ENCODE measurements at places on chromosomes 2 and 18. TPM values are rescaled to one million over a fixed set of nuclear protein-coding genes. Genes with fewer than 3 reads are reported as not detected.

Gene RAB3GAP1
- total RNA-seq, result 37.2 TPM

Gene RNF152
- total RNA-seq, result 27.5 TPM

- DNase-seq, result peak; percentile 51
Observed at GRCh38 chr2:31319406-31320175, 85.6 kb downstream of the EHD3 start.

GRCh38 chr2:226873826-226874225, 38.0 kb downstream of the RHBDD1 start:
- DNase-seq, result no peak

DNA sequence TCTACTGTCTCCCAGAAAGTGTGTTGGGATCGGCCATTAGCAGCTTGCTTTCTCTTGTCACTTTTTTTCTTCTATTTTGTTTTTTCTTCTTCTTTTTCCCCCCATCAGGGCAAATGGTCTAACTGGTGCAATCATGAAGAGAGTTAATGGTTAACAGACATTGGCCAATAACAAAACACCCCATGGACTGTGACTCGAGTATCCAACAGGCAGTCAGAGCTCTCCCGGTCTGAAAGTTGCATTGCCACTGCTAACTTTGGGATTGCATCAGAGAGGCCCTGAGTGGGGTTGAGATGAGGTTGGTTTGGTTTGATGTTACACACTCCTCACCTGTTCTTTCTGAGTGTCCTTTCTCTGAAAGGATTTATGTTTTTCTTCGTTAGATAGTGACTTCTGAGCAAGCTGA, 12.9 kb upstream of the SNORC start:
- DNase-seq, result no peak

GRCh38 chr2:134148172-134148571, 105.7 kb upstream of the MGAT5 start:
- DNase-seq, result no peak

DNA sequence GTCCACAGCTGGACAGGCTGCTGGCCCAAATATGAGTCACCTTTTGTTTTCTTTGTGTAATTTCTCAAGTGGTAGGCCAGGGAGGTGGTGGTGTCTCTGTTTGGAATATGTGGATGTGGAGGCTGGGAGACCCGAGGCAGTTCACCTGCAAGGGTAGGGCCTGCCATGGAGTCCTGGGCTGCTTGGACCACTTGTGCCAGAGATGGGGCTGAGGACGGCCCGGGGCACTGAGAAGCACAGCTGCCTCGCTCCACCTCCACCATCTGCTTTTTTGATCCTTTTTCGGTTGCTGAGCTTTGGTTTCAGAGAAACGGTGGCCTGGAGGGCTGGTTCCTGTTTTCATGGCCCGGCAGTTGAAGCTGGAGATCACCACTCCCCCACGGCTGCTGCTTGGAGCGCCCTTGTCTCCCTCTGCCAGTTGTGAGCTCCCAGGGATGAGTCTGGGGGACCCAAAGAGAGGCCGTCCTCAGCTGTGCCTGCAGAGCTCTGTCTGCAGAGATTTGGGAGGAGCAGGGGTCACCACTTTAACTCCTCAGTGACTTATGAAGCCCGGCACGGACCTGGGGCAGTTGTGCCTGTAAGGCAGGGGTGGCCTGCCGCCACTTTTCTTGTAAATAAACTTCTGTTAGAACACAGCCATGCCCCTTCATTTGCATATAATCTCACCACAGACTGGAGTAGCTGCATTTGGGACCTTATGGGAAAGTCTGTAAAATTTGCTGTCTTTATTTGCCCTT, 67.6 kb upstream of the MCFD2 start:
- peak; percentile 47 for DNase-seq

- no peak for DNase-seq
Observed at GRCh38 chr18:63867368-63868125, 20.0 kb upstream of the SERPINB2 start.

GRCh38 chr2:181142514-181142913, 162.1 kb downstream of the UBE2E3 start:
- DNase-seq, result no peak
